SW480 (cell line): ENCODE measurements at places on chromosomes 1 and 21.

DNA sequence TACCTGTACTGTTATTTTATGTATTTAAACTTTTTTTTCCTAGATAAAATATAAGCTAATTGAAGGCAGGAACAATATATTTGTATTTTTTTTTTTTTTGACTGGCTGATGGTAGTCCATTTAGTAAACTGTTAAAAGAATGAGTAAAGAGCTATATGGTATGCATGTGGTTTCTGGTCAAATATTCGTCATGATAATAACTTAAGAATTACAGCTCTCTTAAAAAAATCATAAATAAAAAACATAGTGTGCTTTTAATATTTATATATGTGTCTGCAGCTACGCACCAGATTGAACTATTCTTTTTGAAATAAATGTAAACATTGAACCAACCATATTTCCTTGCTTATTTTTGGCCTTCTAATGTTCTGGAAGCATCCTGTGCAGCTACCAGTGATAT lies 272.3 kb upstream of the C1orf105 start:
- DNase-seq = no peak

GRCh38 chr1:17683598-17683997 lies 71.5 kb upstream of the ACTL8 start:
- DNase-seq = no peak

- no peak for DNase-seq
Observed at GRCh38 chr1:202586018-202586821, 124.0 kb downstream of the SYT2 start.

GRCh38 chr1:248704606-248705005 lies 2.0 kb upstream of the OR14I1 start:
- DNase-seq = no peak

DNA sequence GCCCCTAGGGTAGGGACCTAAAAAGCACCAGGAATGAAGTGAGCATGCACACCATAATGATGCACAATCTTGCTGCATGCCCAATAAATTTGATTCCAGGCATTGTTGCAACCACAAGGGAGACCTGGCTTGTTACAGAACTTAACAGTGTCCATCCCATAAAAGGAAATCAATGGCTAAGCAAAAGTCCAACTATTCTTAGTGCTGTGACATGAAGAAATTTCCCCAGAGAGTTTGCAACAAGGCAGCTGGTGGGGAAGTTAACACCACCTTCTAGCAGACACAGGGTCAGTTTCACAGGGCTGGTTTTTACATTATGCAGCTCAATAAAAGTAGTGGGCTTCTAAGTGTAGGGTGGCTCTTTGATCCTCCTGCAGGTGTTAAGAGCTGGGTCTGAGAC lies 221.1 kb downstream of the KCNJ6 start:
- no peak for DNase-seq

GRCh38 chr1:78184460-78185072 lies 138.8 kb downstream of the GIPC2 start:
- no peak for DNase-seq

DNA sequence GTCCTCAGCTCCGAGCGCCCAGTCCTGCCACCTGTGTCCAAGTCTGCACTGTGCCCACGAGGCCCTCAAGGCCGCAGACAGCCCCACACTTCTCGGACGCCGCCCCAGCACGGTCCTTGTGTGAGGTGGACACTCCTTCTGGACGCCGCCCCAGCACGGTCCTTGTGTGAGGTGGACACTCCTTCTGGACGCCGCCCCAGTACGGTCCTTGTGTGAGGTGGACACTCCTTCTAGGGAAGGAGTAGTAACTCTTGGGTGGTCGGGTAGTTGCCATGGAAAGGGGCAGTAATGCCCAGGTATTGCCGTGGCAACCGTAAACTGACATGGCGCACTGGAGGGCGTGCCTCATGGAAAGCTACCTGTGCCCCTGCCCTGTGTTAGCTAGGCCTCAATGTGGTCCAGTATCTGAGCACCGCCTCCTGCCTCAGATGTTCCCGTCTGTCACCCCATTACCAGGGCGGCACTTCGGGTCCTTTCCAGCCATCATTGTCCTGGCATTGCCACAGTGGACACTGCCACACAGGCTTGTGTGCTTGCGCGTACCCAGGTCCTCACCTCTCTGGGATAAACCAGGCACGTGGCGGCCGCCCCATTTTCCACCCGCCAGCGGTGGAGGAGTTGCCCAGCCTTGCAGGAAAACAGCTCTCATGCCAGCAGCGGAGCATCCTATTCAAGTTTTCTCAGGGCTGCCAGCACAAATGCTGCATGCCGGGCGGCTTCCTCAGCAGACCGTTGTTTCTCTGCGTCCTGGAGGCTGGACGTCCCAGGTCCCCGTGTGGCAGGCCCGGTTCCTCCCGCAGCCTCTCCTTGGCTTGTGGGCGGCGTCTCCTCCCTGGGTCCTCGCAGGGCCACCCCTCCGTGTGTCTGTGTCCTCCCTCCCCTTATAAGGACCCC lies 40.8 kb upstream of the POFUT2 start:
- DNase-seq = no peak

DNA sequence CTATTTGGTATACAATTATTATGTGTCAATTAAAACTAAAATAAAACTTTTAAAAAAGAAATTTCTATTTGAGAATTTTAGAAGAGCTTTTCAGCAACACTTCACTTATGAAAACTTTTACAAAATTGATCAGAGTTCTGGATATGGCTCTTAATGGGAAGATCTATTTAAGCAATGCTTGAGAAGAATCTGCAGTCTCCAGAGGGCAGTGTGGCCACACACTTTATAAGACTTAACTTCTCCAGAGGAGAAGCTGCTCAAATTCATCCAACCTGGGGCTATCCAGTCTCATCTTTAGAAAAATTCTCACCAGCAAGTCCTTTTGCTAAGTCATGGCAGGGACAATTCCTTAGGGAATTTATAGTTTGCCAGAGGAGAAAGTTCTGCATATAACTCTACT lies 25.2 kb upstream of the AGO1 start:
- DNase-seq = peak; percentile 6

- no peak for DNase-seq
Observed at GRCh38 chr1:99682291-99682751, 36.4 kb downstream of the PALMD start.

DNA sequence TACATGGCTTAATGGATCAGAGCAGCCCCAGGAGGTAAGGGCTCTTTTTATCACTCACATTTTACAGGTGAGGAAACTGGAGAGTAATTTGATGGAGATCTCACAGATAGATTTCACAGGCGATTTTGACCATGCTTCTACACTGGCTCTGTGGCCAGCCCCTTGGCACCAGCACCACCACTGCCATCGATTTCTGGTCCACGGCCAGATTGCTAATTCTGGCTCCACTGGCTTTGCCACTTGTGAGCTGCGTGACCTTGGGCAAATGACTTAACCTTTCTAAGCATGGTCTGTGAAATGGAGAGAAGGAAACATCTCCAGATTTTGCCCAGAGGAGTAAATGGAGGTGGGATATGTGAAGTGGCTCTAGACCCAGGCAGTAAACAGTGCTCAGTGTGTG lies 32.6 kb downstream of the KCNC4 start:
- no peak for DNase-seq
